Endothelial cell of umbilical vein (primary cell): ENCODE measurements at places on chromosomes 2 and 18. TPM values are rescaled to one million over a fixed set of nuclear protein-coding genes. Genes with fewer than 3 reads are reported as not detected.

- DNase-seq = no peak
Measured at GRCh38 chr2:54083021-54083420, 32.4 kb upstream of the ACYP2 start.

DNA sequence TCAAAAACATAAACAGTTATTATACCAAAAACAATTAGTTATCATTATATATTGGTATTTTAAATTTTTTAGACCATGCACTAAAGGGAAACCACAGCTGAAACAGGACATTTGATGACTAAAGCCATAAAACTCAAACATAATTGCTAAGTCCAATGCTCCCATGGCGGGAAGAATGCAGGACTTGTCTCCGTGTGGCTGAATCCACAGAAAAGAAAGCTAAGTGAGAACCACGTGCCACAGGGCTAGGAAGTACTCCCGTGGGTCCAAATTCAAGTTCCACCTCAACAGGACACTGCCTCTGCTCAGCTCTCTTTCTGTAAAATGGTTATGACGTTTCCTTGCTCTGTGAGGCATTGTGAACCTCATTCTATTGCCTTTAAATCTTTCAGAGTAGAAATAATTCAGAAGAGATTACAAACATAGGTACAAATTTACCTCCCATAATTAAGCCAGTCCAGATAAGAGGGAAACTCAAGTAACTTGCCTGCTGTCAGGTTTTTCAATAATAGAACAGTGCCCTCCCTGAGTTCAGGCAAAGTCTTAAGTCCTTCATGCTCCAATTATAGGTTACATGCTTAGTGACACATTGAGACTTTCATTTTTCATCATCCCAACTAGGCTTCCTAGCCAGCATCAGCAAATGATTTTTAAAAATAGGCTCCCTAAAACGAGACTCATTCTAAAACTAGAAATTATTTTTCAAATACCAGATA lies 36.7 kb downstream of the FTCDNL1 start:
- no peak for DNase-seq

DNA sequence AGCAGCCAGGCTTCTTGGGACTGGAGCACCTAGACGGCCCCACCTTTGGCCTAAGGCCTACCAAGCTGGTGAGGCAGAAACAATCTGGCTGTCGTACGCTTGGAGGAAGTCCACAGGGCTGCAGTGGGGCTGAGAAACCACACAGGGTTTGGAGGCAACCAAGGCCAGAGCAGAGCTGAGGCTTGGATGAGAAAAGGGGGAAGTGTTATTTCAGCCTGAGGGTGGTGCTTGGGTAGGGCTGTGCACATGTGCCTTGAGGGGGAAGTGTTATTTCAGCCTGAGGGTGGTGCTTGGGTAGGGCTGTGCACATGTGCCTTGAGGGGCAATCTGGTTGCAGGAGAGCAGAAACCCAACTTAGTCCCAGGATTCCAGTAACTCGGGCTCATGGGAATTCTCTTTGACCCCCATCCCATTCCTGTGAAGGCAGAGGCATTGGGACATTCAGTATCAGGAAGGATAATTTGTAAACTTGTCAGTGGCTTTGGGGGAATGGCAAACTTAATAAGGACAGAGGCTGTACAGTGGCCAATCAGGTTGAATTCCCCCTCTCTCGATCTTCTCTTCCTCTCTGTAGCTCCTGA lies 971 bp upstream of the FBXO41 start:
- DNase-seq = no peak

GRCh38 chr18:76838182-76838581 lies 15.8 kb downstream of the ZNF236 start:
- DNase-seq = peak; percentile 29

DNA sequence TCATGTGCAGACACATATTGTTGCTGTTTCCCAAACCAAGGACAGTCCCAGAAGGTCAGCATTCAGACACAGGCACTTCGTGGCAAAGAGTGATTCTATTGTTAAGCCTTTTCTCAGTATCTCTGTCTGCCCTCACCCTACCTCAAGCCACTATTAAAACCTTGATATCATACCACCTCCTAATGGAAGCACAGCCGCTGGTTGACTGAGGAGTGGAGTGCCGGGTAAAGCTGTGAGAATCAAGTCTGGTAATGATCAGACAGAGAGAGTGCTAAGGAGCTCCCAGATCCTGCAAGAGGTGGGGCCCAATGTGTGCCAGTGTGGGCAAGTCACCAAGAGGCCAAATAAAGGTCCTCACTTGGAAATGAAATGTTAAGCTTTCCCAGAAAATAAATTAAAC lies 819.5 kb downstream of the BCL11A start:
- DNase-seq = no peak

DNA sequence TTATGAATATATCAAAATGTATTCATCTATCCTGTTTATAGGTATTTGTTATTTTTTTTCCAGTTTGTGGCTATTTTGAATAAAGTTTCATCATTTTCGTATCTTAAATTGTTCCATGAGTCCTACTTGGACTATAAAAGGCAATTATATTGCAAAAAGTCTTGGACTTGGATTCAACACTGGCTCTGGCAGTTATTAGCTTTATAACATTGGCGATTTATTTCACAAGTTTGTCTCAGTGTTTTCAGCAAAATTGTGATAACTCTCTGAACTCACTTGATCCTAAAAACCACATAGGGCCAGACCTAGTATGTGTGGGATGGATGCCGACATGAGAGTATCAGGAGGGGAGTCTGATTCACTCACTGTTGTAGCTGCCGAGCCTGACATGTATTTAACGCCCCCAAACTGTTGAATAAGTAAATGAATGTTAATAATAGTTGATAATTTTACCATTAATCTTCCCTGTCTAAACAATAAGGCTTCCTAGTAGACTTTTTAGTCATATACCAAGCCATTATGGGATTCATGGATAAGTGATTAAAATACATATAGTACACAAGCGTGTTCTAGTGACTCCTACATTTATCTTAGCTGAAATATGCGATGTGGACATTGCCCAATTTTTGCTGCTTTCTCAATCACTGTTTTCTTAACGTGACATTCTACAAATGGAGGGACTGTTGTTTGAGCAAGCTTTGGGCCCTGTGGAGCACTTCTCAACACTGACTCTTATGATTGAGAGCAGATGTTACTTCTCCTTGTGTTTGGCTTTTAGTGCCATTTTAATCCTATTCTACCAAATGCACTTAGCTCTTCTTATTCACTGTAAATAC lies 907.6 kb downstream of the EPHA4 start:
- no peak for DNase-seq

DNA sequence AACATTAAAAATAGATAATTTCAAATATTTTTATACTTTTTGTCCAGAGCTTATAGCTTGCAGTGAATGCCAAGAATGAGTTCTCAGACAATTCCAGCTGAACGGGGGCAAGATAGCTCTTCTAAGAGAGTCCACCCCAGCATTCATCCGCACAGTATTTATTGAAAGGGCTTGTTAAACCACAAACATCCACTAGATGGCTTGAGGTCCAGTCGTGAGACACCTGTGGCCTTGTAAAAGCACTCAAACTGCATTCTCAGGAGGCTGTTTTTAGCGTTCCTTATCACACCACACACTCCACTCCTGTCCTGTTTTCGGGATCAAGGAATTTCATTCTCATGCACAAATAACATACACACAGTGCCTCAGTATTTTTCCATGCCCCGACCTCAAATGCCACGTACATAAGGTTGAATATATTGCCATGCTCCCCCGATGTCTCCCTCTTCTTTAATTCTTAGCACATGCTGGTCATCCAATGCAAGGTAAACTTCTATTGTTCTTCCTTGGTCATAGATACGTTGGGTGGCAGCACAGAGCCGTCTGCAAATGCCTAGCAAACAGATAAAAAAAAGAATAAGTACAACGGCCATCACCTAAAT lies 47.4 kb downstream of the DNAJC10 start:
- DNase-seq = peak; percentile 51

- DNase-seq = peak; percentile 84
Measured at GRCh38 chr2:98394595-98395153, 48.4 kb downstream of the CNGA3 start.

DNA sequence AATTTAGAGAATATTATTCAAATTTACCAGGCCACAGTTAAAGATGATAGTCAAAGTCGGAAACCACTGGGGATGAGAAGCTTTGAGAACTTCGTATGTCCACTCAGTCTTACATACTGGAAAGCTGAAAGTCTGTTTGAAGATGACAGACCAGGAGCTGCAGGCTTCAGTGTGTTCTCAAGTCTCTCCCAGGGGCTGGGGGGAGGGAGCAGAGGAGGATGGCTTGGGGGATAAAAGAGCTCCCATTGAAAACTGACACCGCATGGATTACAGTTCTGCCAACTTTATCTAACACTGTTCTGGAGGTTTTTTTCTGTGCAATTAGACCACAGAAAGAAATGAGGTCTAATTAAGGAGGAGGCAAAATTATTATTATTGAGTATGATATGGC lies 170.5 kb upstream of the ALKAL2 start:
- DNase-seq = no peak

- DNase-seq = no peak
Measured at GRCh38 chr2:24024018-24024417, 14.1 kb downstream of the MFSD2B start.

GRCh38 chr2:216601632-216602409 lies 31.4 kb upstream of the IGFBP2 start:
- DNase-seq = no peak

- DNase-seq = peak; percentile 95
Measured at GRCh38 chr2:108377815-108378630, at the start of gene SULT1C4. TSS of gene SULT1C4 (plus strand) at chr2:108377954. CDS start at chr2:108378338, 384 bp downstream.

DNA sequence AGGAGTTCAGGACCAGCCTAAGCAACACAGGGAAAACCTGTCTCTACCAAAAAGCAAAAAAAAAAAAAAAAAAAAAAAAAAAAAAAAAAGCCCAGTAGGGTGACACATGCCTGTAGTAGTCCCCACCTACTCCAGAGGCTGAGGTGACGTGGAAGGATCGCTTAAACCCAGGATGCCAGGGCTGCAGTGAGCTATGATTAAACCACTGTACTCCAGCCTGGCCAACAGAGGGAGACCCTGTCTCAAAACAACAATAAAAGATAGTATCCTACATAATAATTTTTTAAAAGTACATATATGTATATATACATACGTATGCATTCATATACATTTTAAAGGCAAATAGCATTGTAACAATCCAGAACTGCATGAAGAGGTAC lies 51.7 kb downstream of the SOS1 start:
- no peak for DNase-seq

- DNase-seq = no peak
Measured at GRCh38 chr2:219334076-219334475, 1.5 kb upstream of the RESP18 start.

DNA sequence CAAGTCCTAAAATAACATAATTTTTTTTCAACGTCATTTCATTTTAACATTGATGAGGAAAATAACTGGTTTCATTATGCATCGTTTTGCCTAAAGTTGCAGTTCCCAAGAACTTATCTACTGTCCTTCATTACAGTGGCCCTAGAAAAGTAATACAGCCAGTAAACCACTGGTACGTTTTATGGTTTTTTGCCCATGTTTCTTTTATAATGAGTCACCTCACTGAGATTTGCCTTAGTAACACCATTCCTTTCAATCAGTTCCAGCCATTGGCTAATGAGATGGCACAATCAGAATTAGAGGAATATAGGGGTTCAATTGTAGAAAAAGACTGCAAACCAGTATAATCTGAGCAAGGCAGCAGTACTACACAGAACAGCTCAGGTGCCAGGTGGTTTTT lies 422.6 kb upstream of the LYPD1 start:
- no peak for DNase-seq

DNA sequence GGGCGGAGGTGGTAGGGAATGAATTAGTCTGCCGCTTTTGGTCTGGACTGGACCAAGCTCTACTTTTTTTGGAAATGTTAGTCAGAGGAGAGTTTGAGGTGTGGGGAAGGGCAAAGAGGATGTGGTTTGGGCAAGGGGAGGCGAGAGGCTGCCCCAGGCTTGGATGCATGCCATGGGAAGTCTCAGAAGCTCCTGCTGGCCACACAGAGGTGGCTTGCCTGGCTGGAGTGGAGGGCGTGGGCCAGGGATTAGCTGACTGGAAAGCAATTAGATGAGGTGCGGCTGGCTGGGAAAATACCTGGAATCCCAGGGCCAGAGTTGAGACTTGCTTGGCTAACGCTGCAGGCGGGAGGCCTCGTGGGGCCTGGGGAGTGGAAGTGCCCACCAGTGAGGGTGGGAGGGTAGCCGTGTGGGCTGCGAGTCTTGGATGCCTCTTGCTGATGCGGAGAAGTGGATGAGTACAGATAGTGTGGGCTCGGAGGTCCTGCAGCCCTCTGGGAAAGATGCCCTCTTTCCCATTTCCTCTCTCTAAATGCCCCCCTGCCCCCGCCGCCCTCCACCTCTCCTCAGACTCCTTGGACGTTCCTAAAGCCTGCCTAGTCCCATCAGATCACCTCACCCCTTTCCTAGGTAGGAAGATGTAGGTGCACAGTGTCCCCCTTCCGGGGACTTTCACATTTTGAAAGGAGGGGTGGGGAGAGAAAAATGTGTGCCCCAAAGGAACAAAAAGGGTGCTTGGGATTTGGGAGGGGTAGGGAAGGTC lies 117.6 kb downstream of the SMAD7 start:
- peak; percentile 40 for DNase-seq

DNA sequence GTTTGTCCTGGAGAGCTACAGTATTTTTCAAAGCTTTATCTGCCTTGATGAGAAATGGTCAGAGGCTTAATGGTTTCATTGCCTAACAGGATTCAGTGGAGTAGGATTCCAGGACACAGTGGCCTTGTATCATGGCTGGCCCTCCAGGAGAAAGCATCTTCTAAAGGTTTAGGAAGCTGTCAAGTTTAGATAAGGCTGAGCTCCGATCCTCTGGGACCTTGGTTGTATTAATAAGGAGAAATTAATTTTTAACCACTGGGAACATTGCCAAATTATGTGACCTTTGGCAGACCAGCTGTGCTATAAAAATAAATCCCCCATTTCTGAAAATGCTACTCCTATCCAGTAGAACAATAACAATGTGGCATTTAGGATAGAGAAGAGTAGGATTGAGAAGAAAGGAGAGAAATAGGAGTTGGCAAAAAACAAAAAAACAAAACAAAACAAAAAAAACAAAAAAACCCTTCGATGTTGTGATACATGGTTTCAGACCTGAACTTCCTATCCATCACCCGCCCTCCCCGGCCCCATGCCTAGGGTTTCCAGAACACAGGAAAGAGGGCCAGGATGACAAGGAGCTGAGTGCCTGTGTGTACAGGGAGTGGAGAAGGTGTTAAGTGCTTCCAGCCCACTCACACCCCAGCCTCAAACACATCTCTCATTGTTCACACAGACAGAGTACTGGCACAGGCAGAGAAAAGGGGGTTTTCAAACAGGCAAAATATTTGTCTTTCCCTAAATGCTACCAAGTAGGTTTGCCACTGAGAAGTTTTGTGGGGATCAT lies 6.3 kb downstream of the NRP2 start:
- DNase-seq = peak; percentile 92

The PXDN gene
- total RNA-seq = 248 and 308 TPM in 2 replicates

The PLB1 gene
- 0.80 and 1.1 TPM in 2 replicates for total RNA-seq

The LYPD6B gene
- total RNA-seq = not detected in 2 replicates

The CD226 gene
- 0.20 and 0.25 TPM in 2 replicates for total RNA-seq

The ALK gene
- total RNA-seq = not detected in 2 replicates

The IL37 gene
- total RNA-seq = not detected in 2 replicates

The NT5C1B gene
- not detected in 2 replicates for total RNA-seq

The MDH1 gene
- 98.8 and 107 TPM in 2 replicates for total RNA-seq

The TXNL1 gene
- 70.6 and 81.2 TPM in 2 replicates for total RNA-seq

The PSMA8 gene
- not detected in 2 replicates for total RNA-seq

The CCDC141 gene
- not detected in 2 replicates for total RNA-seq

The KIF1A gene
- total RNA-seq = 0.64 TPM in 1 of 2 replicates, not detected in the other

The SLC11A1 gene
- total RNA-seq = not detected in 2 replicates

The ABCA12 gene
- total RNA-seq = 0.05 TPM in 1 of 2 replicates, not detected in the other

The GDF7 gene
- 1.1 and 3.7 TPM in 2 replicates for total RNA-seq

The GYPC gene
- 7.5 and 13.3 TPM in 2 replicates for total RNA-seq
